ENCODE measurements at places on chromosomes 11 and 22.

DNA sequence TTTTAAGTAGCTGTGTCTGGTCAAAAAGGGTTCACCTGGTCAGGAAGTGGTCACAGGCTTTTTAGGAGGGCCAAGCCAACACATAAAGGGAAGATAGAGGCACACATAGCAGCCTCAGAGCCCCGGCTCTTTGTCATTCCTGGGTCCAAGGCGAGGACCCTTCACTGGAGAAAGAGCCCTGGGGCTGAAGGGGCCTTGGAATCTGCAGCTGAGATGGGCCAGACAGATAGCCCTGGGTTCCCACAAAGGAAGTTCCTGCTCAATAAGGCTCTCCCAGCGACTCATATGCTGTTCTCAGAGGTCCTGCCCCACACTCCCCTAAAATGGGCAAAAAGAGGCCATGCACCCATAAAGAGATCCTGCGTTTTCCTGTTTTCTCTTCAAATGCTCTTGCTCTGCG lies 77.7 kb downstream of the LINC01488 start:
- DNase-seq, result no peak

DNA sequence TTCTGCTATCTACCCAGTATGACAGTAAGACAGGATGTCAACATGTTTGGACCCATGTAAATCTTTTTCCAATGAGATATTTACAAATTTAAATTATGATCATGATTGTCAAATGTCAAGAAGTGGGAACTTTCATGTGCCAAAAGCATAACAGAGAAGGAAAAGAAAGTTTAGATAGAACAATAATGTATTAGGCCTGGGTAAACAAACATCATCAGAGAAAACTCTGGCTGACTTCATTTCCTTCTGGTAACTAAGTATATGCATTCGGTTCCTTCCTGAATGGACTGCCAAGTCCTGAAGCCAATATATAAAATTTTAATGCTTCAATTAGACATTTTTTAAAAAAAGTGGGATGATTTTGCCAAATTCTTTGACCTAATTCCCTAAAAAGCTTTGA lies 16.5 kb downstream of the RNF141 start:
- DNase-seq, result no peak

DNA sequence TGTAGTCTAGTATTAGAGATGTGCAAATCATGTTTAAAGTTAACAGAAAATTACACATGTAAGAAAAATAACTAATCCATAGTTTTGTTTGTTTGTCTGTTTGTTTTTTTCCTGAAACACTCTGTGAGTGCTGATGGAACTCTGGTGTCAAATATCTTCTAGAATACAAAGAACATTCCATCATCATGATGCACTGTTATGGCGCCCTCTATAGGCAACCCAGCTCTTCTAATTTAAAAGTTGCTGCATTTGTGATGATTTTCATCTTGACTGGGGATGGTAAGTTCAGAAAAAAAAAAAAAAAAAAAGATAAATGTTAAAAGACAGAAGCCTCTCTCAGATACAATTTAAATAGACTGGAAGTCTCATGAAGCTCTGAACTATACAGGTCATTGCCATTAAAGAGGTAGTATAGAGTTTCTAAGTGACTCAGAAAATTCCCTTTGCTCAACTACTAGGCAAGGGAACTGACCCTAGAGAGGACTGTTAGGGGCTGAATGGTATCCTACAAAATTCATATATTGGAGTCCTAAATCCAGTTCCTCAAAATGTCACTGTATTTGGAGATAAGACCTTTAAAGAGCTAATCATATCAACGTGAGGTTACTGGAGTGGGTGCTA lies 597.2 kb upstream of the ANO3 start:
- no peak for DNase-seq

DNA sequence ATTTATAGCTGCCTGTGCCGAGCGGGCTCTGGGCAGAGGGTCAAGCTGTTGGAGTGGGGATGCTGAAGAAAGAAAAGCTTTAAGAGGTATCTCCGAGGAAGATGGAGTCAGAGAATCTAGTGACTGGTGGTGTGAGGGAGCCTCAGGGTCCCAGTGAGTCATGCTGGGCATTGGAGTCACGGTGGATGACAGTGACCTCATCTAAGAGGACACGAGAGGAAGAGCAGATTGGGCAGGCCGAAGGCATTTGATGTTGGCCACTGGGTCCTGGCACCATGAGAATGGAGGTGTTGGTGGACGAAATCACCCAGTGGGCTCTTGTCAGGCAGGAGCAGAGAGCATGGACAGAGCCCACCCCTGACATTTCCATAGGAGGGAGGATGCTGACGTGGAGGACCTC lies 68.4 kb downstream of the TBC1D22A start:
- DNase-seq, result no peak

GRCh38 chr11:27701355-27702105 lies 1.3 kb upstream of the BDNF start:
- no peak for DNase-seq

DNA sequence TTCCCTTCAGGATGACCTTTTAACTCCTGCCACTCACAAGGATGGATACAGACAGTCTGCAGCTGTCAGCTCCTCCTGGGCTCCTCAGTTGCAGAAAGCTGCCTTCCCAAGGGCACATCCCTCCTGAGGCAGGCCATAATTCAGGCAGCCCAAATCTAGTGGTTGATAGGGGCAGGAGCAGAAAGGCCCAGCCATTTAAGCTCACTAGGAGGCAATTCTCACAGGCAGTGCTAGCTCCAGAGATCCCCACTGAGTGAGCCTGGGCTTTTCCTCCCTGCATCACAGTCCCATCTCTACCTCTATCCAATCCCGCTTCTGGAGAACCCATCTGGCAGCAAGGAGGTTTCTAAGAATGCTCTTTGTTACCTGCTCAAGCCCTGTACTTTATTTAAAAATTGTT lies 200.6 kb downstream of the ARHGAP42 start:
- no peak for DNase-seq

- DNase-seq, result no peak
These were observed 565 bp downstream of the GAS2L1 start for GRCh38 chr22:29306835-29307595.

DNA sequence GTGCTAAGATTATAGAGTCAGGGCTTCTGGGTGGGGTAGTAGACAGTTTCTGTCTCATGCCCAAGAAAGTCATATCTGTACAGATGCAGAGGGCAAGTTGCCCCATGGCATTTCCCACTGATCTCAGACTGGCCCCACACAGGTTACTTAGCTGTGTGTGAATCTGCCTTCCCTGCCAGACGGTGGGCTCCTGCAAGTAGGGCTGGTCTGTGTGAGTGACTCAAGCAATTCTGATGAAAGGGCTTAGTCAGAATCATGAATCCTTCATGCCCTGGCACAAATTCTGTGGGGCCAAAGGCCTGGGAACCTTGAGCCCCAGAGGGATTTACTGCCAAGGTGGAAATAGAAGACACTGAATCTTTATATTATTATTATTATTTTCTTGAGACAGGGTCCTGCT lies 30.4 kb downstream of the USH1C start:
- no peak for DNase-seq

DNA sequence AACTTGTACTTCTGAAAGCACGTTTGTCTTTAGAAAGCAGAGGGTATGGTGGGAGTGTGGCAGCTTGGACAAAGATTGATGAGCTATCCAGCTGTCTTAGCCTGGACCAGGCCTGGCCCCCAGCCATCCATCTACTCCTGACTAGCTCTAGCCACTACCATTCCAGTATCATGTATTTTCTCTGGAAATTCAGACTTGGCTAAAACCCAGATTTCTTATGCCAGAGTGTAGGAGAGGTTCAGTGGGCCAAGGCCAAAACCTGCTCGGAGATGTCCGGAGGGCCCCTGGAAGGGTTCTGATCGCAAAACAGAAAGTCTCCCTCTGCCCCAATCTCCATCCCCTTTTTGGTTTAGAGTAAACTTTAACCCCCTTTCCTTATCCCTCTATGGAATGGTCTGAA lies 24.8 kb upstream of the MTCH2 start:
- no peak for DNase-seq
